ENCODE measurements at places on chromosomes 5 and 9.
A peak's percentile ranks its signal among the peaks of the same experiment; 100 is the strongest.

- DNase-seq = no peak
Observed at GRCh38 chr5:132372127-132372526, 2.6 kb downstream of the SLC22A5 start.

DNA sequence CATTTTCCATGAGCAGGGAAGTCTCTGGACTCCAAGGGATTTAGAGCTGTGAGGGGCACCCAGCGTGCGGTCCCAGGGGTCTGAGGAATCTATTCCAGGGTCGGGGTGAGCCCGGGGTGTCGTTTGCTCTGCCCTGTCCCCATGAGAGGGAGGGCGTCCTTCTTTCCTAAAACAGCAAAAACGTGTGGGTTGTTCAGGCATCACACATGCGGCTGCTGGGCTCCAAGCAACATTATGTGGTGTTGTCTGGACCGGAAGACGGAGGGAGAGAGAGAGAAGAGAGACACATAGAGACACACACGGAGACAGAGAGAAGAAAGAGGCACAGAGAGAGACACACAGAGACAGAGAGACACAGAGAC lies 42.7 kb upstream of the COL5A1 start:
- DNase-seq = no peak

GRCh38 chr5:73215891-73216610 lies 43.1 kb downstream of the TMEM174 start:
- DNase-seq = peak; percentile 24

- DNase-seq = no peak
Observed at GRCh38 chr9:132986640-132987620, 8.4 kb downstream of the GFI1B start.

DNA sequence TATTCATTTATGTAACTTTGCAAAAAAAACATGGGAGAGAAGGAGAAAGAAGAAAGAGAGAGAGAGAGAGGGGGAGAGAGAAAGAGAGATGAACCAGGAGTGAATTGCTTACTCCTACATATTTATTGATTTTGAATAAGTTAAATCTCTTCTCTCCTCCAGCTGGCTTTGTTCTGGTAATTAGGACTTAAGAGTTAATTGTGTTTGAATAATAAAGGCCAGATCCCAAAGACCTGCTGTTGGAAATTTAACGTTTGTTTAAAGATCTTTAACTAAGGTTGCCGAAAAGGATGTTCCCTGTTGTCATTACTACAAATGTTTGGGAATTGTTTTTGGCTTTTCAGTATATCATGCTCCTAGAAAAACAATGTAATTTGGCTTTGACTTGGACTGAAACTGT lies 473.0 kb downstream of the TUSC1 start:
- no peak for DNase-seq

DNA sequence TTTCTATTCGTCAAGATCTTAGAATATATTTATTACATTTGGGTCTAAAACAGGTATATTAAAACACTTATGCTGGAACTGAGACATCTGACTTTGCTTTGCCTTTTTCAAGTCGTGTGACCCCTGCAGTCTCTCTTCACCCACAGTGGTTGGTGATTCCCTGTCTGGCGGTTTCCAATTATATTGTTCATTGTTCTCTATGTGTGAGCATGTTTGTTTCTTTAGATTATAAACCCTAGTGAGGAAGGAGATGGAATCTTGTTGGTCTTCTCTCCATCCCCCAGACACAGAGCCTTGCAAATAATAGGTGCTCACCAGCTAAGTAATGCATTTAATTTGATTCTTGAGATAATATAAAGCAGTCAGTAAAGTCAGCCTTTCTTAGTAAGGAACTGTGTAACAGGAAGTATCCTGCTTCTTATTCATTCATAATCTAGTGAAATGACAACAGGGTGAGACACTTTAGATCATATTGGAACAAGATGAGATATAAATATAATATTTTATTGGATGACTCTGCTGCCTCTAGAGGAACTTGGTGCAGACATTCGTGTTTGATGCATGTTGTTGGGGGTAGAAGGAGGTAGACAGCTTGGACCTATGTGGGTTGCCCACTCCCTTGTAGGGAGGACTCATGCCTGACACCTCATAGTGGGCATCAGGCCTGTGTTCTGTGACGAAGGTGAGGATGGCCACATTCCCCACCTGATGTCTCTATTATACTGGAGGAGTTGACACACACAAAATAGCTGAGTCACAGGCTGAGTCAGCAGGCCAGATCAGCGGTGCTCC lies 88.1 kb downstream of the FGF1 start:
- DNase-seq = no peak

GRCh38 chr5:159095866-159096242 lies 3.9 kb downstream of the EBF1 start:
- no peak for DNase-seq

- DNase-seq = no peak
Observed at GRCh38 chr5:119614838-119615237, 14.5 kb upstream of the FAM170A start.

DNA sequence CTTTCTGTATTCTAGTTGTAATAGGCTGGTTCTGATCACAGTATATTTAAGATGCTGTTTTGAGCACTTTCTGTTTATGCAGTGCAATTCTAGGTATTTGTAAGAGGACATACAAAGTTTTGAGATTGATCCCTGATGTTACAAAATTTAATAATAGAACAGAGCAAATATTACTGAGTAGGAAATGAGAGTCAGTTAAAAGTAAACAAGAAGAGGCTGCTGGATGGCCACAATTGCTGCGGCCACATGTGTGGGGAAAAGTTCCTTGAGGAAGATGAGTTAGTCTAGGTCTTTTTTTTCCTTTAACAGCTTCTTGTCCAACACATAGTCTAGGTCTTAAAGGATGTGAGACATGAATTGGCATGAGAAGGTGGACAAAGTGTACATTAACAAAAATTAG lies 11.3 kb downstream of the EHMT1 start:
- no peak for DNase-seq

DNA sequence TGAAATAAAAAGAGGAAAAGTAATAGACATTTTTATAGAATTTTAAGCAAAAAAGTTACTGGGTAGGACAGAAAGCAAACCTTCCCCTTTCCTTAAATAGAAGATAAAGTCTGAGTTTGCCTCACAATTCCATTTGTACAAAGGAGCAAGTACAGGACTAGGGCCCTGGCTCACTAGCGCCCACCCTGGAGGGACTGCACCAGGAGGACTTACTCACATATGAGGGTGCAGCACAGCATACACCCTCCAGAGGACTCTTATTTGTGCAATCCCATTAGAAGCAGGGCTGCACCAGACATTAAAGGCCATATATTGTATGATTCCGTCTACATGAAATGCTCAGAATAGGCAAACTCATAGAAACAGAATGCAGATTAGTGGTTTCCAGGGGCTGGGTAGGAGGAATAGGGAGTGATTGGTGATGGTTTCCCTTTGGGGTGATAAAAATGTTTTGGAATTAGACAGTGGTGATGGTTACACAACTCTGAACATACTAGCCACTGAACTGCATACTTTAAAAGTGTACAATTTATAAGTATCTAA lies 4.5 kb downstream of the REEP5 start:
- DNase-seq = no peak

GRCh38 chr5:91727463-91727862 lies 344.3 kb upstream of the ARRDC3 start:
- DNase-seq = no peak

GRCh38 chr9:130235558-130236435 lies 29.8 kb upstream of the HMCN2 start:
- peak; percentile 43 for DNase-seq

- DNase-seq = no peak
Observed at GRCh38 chr9:98326459-98327248, 71.2 kb upstream of the TBC1D2 start.

- no peak for DNase-seq
Observed at GRCh38 chr9:32431940-32432555, 47.6 kb downstream of the ACO1 start.

GRCh38 chr5:35442885-35443639 lies 174.6 kb upstream of the SPEF2 start:
- DNase-seq = no peak

GRCh38 chr5:107812570-107813141 lies 141.9 kb upstream of the EFNA5 start:
- DNase-seq = no peak

GRCh38 chr9:137217276-137218211 lies 4.5 kb downstream of the RNF208 start:
- no peak for DNase-seq
